ENCODE measurements at places on chromosomes 16 and 17.

GRCh38 chr17:8225813-8226535 is 15.6 kb upstream of the AURKB start:
- peak; percentile 71 for DNase-seq

DNA sequence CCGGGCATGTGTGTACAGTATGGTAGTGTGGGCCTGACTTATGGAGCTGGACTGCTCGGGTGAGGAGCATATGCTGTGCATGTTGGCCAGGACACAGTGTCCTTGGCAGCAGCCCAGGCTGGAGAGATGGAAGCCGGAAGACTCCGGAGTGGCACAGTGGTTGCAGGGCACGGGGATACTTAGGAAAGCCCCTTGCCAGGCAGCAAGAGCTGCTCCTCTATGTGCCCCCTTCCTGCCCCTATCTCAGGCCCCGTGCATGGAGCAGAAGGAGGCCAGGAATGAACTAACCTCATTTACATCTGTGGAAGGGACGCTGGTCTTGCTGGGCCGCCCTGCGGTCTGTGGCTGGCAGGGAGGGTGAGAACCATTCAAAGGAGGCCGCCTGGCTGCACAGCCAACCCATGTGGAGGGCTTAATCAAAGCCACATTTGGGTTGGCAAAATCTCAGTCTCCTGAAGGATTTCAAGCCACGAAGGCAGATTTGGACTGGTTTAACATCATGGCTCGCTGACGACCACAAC is 32.2 kb upstream of the RCVRN start:
- no peak for DNase-seq

GRCh38 chr17:68248891-68249290 is 1.0 kb downstream of the AMZ2 start:
- peak; percentile 85 for DNase-seq

DNA sequence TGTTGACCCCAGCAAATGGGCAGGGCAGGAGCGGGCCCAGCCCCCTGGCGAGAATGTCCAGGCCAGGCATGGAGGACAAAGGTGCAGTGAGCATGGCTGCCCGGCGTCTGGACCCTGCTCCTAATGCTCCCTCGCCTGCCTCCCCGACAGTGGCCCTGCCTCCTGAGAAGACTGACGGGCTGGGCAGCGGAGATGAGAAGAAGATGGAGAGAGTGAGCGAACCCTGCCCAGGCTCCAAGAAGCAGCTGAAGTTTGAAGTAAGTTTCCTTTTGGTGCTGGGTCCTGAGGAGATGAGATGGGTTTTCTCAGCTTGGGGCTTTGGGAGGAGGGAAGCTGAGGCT is 59.7 kb downstream of the SNX20 start:
- DNase-seq = no peak

DNA sequence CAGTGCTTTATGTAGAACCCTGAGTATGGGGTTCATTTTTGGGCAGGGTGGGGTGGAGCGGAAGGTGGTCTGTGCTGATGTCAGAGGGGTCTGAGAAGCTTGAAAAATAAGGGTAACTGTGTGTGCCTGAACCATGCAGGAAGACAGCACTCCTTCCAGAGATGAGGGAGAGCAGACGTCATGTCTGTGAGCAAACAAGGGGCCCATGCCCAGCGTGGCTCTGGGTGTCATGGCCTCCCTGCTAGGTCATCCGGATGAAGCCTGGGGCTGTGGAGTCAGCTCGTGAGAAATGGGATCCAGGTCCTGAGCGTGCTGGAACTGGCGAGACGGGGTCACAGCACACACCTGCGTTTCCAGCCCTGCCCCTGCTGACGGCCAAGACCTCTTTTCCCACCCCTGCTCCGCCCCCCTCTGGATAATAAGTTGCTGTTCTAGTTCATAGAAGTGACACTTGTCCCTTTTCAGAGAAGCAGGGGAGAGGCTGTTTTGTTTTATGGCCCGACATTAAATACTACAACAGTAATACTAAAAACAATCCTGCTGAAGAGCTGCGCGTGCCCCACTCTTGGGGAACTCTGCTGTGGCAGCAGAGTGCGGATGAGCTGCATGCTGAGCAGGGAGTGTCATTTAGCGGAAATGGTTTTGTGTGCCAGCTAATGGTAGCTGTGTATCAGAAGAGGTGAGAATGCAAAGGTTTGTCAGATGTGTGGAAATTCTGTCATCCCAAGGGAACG is 92.6 kb downstream of the RPTOR start:
- DNase-seq = no peak

DNA sequence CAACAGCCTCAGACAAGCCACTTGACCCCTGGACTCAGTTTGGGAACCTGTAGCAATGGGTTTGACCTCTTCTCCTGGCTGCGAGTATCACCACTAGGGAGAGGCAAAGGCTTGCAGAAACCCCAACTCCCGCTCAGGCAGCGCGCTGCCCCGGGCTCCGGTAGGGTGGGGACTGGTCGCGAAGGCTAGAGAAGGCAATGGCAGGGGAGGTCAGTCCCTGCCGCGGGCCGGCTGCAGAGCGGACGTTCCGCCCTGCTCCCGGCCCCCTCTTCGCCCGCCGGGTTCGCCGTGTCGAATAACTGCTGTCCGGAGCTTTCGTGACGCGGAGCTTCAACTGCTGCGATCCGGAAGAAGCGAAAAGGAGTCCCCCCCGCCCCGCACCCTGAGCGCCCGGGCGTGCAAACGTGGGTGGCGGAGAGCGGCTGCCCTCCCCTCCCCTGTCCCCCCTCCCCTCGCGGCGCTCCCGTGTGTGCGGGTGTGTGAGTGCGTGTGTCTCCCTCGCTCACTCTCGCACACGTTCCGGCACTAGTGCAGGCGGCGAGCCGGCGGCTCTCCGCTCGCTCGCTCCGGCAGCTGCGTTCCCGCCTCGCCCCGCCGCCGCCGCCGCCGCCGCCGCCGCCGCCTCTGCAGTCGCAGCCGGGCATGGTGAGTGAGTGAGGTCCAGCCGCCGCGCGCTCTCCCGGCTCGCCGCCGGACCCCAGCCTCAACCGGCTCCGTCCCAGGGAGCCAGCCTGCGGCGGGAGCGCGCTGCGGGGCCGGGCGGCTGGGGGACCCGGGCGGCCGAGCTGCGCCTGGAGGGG is 772 bp upstream of the SHISA6 start:
- DNase-seq = no peak

DNA sequence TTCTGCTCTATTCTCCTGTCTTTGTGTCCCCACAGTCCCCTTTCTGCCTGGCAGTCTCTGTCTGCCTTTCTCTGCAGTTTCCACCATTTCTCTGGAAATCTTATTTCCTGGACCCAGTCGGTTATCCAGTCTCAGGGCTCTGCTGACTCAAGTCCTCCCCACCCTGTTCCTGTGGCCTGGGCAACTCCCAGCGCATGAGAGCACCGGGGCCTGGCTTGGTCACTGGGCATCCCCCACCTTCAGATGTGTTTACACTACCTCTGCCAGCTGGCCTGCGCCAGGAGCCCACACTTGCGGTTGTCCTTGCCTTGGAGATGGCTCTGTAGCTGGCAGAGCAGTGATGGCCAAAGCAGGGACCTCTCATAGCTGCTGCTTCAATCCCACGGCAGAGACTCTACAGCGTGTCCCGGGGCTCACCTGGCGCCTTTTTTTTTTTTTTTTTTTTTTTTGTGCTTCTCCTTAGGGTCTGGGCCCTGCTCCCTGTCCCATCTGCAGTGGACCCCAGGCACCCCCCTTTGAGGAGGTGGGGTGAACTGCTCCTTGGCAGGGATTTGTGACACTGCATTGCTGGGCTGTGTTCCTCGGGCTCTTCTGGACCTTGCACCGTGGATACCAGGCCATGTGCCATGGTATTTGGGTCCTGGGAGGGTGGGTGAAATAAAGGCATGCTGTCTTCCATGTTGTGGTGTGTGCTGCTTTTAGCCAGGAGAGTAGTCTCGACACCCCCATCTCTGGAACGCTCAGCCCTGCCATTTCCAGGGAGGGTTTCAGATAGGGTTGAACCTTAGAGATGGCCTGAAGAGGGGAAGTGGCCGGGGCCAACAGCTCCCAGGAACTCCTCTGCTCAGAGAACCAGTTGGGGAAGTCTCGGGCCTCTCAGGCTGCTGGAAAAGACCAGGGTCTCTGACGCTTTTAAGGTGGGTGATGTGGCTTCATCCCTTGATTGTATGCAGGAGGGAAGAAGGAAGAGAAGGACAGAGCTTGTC is 17.5 kb downstream of the GUCY2D start:
- peak; percentile 90 for DNase-seq

GRCh38 chr16:19295393-19295792 is 9.9 kb downstream of the CLEC19A start:
- DNase-seq = no peak

DNA sequence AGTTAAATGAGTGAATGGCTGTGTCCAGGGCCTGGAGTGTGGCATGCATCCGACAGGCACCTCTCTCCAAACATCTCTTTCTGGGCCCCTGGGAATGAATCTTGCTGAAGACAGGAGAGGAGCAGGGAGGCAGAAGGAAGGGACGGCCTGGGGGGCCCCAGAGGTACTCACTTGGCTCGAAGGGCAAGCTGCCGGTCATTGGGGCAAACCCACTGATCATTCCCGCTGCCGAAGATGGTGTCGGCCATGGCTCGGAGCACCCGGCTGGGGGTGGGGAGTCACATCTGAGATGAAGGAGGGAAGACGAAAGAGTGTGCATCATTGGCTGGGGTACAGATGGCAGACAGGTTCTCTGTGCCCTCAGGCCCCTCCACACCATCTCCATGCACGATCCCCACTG is 25.3 kb downstream of the RPH3AL start:
- DNase-seq = no peak

- peak; percentile 97 for DNase-seq
These were observed 8.1 kb upstream of the KIFC3 start for GRCh38 chr16:57810197-57811031.

GRCh38 chr17:28563475-28563874 is 7.8 kb downstream of the PIGS start:
- DNase-seq = no peak

DNA sequence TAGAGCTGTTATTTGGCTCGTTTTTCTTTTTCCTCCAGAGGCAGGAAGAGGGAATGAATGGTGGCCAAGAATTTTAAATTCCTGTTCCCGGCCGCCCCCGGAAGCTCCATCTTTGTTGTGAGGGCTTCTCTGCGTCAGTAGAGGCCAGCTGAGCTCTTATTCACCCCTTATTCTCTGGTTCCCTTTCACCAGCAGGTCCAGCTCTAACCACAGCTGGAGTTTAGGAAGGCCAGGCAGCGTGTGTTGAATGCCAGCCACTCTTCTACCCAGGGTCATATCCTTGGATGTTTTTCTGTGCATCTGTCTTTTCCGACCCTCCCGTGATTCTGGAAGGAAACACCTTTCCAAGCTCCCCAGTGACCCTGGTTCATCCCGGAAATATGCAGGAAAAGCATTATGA is 570.5 kb downstream of the WWOX start:
- no peak for DNase-seq

GRCh38 chr16:68389006-68389405 is 59.3 kb downstream of the SMPD3 start:
- no peak for DNase-seq

DNA sequence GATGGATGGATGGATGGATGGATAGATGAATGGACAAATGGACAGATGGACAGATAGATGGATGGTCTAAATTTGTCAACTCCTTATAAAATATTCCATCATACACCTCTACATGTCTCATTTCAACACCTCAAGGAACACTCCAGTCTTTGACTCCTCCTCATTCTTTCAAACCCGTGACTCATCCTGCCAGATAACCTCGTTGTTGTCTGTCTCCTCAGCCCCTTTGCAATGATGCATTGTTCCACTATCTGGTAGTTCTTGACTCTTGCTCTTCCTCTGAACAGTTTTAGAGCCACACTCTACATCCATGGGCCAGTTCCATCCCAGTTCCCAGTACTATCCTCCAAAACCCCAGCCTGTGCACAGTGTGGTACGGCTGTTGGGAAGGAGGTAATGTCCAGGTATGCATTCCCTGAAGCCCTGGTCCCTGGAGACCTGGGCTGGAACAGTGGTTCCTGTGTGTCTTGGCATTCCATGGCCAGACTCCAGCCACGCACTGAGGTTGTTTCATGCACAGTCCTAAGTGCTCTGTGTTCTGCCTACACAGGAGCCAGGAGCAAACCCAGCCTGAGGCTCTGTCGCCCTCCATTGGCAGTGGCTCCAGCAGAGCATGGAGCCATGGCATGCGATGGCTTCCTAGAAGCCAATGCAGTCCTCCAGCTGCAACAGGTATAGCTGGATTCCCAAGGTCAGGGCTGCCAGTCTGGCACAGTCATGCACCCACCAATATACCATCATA is 105.7 kb downstream of the C17orf67 start:
- no peak for DNase-seq

DNA sequence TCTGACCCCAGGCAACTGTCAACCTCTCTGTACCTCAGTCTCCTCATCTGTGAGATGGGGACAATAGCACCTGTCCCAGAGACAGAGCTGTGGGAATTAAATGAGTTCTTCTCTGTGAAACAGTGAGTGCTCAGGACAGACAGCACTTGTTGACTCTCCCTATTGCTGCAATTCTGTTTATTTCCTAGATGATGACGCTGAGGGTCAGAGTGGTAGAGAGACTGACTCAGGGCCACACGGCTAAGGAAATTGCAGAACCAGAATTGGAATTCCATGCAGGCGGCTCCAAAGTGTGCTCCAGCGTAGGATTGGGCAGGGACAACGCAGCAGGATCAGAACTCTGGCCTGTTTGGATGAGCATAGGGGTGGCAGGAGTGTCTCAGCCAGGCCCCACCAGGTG is 302.2 kb downstream of the C16orf95 start:
- DNase-seq = peak; percentile 38

DNA sequence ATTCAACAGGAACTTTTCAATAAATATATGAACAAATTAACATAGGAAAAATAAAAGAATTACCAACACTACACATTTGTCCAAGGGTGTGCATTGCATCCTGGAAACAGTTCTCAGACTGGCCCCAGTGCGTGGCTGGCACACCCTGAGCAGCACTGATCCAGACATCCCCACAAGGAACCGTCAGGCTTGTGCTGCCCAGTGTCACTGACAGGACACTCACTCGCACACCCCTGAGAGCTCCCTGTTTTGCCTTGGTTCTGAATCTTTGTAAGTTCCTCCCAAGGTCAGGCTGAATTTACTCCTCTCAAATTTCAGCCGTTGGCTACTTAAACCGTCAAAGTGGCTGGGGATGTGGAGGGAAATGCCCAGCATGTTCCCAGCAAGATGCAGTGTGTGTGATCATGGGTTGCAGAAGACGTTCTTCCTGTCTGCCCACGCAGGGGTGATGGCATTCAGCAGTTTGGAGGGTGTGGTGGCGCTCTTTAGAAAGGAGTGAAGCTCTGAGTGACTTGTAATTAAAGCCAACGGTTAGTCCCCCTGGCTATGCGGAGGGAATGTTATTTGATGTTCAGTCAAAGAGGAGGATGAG is 1.7 kb downstream of the MT2A start:
- peak; percentile 100 for DNase-seq

DNA sequence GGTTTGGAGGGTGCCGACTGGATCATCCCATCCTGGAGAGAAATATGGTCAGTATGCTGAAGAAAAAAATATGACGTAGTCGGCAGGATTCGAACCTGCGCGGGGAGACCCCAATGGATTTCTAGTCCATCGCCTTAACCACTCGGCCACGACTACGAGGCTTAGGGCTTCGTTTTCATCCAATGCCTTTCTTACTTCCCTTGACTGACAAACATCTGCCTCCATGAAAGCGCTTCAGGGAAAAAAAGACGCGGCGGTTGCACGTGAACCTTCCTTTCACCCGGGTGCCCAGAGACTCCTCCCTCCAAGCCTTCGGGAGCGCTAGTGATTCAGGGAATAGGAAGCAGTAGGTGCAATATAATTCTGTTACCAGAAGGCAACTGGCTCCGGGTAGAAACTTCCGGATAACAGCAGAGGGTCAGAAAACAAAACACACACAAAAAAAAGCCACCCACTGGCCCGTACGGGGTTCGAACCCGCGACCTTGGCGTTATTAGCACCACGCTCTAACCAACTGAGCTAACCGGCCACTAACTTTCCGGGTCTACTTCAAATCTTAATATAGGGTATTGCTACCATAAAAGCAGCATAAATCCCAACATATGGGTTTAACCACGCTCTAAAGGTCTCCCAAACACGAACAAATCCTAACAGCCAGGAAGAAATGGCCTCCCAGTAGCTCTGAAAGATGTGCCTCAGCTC is 16.3 kb upstream of the AURKB start:
- DNase-seq = peak; percentile 84

Data from inflammatory macrophage treated with lipopolysaccharide for 4 hours (primary cell).